ENCODE measurements at places on chromosomes 3 and 15. TPM values are rescaled to one million over a fixed set of nuclear protein-coding genes. Genes with fewer than 3 reads are reported as not detected.

SOX14 gene
- total RNA-seq, result not detected

- ATAC-seq, result no peak
These were observed 381.4 kb upstream of the TGFBR2 start for GRCh38 chr3:30225021-30225420.

GRCh38 chr3:15539066-15539465, 17.6 kb upstream of the COLQ start:
- ATAC-seq, result no peak

GRCh38 chr3:38648024-38648658, 1.3 kb downstream of the SCN5A start:
- ATAC-seq, result no peak

GPR62 gene
- total RNA-seq, result 0.31 TPM

- ATAC-seq, result no peak
These were observed 86.8 kb upstream of the ACP3 start for GRCh38 chr3:132230156-132231000.
